NCI-H774 (cell line): ENCODE measurements at places on chromosomes 5 and 9.

DNA sequence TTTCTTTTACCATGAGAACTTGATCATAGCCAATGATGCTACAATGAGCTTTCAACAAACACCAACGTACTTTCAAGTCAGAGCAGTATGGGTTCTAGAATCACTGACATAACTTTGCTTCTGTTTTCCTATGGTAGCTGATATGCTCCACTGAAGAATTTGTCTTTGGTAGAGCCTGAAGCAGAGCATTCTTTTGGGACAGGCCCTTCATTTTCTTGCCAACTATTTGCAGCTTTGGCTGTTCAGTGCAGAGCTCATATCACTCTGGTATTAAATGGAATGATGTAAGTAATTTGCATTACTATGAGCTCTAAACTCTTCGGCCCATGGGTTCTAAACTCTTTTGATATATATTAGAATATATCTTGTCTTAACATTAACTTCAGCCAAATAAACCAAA lies 51.8 kb upstream of the APC start:
- no peak for DNase-seq

GRCh38 chr5:180193749-180194375 lies 15.1 kb downstream of the RASGEF1C start:
- no peak for DNase-seq

DNA sequence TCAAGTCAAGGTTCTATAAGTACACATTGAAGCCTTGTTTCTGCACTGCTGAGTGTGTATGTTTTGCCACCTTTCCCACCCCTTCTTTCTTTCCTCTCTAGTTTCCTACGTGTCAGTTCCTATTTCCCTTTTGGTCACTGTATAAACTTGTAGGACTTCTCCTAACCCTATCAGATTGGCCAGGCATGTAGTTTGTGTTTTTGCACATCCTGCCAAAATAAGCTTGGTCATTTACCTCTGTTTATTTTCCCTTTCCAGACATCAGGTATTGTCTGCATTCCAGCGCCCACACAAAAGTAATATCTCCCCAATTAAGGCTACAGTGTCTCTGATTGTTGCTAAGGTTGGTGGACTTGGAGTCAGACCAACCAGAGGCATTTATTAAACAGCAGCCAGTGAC lies 252.9 kb upstream of the MPDZ start:
- no peak for DNase-seq

DNA sequence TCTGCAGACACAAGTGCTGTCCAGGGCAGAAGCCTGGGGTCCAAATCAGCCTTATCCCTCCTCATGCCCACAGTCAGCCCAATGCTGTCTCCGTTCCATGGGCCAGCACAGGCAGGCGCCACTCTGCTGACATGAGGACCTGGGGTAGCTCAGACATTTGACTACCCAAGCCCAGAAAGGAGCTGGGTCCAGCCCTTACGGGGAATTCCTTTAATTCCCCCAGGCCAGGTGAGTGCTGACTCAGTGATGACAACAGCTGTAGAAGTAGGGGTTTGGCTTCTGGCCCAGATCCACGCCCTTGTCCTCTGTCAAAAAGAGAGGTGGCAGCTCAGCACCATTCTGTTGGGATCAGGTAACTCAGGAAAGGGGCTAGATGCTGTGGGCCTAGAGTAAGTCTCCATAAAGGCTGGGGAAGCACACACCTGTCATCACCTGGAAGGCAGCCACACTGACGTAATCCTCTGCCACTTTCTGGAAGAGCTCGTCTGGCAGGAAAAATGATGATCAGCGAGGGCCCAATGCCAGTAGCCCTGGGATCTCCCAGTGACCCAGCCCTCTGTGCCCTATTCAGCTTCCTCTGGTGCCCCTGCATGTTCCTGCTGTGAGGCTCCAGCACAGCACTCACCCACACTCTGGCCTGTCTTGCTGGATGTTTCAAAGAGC lies 1.9 kb downstream of the RAB24 start:
- peak; percentile 69 for DNase-seq

DNA sequence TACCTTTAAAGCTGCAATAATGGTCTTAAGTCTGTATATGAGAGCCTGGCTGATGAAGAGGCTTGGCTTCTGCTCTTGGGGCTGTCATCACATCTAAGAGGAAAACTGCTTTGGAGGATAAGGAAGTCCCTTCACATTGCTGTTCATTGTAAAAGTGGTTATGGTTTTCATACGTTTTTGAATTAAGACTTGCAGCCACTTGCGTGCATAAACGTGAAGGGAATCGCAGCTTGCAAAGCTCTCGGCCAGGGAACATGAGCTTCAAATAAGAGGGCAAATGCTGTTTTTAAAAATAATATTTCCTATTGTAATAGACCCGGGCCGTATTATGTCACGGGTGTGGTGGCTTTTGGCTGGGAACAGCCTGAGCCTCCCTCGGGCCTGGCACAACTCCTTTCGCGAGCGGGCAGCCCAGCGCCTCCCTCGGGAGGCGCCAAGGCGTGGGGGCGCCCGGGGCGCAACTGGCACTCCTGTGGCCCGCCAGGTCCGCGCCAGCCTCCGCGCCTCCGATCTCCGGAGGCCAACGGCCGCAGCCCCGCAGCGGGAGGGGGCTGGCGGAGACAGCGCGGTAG lies 538 bp upstream of the ARHGEF28 start:
- DNase-seq, result no peak

DNA sequence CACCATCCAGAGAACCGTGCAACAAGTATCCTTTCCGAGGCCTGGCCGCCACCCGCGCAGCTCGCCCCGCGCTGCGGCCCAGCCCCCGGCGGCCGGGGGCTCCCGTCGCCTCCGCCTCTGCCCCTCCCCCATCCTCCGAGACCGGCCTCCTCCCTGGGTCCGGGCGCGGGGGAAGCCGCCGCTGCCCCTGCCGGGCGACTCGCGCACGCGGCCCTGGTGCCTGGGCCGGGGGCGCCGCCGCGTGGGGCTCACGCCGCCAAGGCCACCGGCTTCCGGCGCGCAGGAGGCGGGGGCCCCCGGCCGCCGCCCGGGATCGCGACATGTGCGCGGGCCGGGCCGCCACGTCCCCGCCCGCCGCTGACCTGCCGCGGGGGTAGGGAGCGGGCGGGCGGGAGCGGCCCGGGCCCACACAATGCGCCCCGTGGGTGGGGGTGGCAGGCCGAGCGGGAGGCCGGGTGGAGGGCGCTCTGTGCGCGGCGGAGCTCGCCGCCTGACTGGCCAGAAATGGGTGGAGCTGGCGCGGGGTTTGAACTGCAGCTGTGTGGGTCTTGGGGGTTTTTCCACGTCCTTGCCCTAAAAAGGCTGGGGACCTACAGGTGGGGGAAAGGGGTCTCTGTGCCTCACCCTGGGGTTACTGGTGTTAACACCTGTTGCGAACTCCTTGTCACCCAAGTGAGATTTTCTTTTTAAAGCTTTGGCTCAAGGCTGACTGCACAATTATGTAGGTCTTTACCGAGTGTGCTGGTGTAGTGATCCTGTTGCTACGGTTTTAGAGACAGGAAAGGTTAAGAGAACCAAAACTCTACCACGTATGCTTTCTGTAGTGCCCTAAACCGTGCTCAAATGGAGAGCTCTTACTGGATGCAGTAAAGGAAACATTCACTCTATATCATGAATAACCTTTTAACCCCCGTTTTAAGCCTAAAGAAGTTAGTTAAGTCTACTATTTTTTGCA lies 32.3 kb downstream of the TNPO1 start:
- DNase-seq, result peak; percentile 7

DNA sequence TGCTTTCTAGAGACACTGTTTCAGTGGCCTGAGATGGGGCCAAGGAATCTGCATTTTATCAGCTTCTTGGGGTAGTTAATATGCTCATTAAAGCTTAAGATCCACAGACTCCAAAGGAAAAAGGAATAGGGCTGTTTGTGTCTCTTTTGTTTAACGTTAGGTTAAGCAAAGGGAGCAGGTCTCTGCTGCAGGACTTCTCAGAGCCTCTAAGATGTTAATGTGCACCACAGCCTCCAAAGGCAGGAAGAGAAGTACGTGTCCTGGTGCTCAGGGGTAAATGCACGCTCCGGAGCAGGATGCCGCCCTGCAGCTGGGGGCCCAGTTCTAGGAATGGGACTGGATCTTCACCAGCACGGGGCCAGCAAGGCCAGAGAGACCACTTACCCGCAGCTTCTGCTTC lies 19.6 kb downstream of the SPARC start:
- no peak for DNase-seq

DNA sequence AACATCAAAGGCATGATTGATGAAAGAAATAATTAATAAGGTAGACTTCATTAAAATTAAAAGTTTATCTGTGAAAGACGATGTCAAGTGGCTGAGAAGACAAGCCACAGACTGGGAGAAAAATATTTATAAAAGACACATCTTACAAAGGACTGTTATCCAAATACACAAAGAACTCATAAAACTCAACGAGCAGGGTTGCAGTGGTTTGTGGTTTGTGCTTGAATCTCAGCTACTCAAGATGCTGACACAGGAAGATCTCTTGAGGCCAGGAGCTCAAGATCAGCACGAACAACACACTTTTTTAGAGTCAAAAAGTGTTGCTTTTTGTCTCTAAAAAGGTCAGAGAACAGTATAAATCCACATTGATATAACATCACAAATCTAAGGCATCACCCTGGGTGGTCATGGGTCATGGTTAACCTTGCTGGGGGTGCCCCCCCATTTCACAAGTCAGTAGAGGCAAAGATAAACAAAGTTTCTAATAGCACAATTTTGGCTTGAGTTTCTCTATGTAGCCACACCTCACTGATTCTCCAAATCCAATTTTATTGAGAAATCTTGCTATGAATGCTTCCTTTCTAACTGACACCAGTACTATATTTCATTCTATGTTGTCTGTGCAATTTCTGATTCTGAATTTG lies 342.9 kb upstream of the RPS23 start:
- no peak for DNase-seq
